ENCODE measurements at places on chromosomes 12 and 14.

DNA sequence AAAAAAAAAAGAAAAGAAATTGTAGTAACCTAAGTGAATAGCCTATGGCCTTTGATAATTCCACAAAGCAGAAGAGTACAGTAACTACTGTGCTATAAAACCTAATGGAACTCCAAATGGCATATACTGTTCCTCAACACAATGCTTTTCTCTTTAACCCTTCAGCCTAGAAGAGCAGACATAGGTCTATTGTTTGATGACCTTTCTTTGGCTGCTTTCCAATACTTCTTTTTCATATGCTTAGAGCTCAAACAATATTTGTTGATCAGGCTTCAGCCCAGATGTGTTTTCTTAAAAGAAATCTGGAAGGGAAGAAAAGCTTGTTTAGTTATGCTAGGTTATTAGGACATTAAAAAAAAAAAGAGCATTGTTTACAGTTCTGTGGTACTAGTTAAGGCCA, 116.4 kb downstream of the NTN4 start:
- DNase-seq: no peak

GRCh38 chr12:25924491-25925001, 33.9 kb upstream of the RASSF8 start:
- DNase-seq: no peak

- DNase-seq: no peak
Observed at GRCh38 chr14:87283547-87283946, 709.4 kb downstream of the GALC start.

DNA sequence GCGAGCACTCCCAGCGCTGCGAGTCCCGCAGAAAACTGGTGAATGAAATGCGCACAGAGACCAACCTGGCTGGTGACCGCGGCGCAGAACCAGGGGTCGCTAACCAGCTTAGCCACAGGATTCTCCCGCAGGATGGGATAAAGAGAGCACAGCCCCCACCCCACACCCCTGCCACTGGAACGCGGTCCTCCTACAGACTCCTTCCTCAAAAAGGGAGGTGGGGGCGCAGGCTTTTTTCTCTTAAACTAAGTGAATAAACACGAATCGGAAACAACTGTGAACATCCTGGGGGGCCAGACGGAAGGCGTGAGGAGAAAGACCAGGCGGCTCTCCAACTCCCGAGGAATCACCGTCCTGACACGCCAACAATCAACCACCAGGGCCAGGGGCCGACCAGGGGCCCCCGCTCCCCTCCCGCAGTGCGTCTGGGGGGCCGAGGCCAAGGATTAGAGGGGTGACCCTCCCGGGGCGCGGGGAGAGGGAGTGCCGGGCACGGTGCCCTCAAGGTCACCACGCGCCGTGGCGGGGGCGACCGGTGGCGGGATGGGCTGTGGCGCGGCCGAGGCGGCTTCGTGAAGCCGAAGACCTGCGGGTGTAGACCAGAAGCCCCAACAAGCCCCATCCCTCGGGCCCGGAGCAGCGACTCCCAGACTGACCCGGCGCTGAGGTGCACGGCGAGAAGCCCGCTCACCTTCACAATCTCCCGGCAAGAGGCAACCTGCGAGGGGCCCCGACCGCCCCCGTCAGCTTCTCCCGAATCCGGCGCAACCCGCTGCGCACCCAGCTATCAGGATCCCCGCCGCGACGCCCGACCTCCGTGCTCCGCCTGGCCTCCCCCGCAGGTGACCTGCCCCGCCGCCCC, 704 bp downstream of the ATP2B1 start:
- DNase-seq: peak; percentile 24

- DNase-seq: no peak
Observed at GRCh38 chr12:95365912-95366311, 108.0 kb upstream of the METAP2 start.

DNA sequence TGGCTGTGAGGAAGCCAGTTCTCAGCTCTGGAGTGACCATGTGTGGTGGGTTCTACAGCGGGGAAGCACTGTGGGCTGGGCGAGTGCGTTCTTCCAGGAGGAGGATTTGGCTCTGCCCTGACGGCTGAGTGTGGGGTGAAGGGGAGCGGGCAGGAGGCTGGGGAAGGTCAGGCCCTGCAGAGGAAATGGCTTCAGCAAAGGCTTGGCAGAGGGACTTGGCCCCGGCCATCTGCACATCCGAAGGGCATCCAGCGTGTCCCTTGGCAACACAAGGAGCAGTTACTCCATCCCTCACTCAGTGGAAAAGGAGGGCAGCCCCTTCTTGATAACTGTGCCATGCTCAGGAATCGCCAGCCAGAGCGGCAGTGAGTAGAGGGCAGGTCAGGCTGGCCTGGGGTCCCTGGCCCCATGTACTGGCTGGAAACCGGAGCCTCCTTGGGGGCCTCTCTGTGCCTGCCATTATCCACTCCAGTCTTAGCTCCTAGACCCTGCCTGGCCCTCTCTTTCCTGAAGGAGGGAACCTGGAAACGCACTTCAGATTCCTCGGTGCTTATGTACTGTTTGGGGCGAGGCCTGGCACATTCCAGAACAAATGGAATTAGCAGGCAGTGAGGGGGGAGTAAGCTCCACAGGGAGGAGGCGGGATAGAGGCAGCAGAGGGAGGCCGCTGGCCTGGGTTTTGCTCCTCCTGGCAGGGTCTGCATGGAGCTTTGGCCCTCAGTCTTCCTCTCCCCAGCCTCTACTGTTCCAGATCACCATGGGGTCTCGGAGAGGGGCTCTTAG, 133.6 kb upstream of the NCOR2 start:
- DNase-seq: no peak

DNA sequence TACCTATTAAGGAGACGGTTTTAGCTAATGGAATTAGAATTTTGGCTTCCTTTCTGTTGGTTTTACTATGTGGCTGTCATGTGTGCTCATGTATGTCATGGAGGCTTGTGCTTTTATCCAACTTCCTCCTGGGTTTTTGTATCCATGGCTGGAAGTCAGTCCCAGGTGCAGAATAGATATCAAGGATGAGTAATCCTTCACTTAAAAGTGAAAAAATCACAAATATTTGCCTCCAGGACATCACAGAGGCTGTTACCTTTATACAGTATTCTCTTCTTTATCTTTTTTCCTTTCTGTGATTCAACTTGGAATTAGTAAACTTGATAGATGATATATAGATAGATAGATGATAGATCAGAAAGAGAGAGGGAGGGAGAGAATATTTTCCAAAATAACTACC, 706.8 kb downstream of the GALC start:
- DNase-seq: no peak

GRCh38 chr12:59999291-59999690, 403.5 kb downstream of the SLC16A7 start:
- no peak for DNase-seq
